ENCODE measurements at places on chromosomes 4 and X.

DNA sequence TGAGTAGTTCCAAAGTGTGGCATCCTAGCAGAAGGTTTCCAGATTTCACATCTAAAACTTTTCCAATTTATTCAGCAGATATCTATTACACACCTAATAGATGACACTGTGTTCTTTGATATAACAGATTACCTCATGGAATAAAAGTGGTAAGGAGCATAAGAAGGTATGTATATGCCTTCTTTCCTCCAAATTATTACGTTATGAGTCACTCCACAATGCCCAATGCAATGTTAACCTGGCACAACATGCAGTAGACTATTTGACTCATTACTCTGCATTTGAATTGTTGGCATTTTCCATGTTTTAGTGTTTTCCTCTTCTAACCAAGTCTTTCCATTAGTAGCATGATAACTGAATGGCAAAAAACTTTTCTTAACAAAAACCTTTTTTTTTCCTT lies 383.6 kb downstream of the ADGRL3 start:
- no peak for DNase-seq

DNA sequence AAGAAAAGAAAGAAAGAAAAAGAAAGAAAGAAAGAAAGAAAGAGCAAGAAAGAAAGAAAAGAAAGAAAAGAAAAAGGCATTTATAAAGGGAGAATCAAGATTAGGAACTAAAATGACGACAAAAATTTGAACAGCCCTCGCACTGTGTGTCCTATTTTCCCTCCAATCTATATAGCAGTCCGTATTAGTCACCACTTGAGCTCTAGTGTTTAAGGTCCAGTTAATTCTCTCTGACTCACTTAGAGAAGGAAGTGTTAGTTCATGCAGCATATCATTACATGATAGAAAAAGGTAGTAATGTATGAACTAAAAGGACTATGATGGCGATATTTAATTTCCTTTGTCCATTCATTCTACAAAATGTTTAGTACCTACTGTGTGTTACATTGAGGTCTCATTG lies 122.7 kb downstream of the CBLL2 start:
- no peak for DNase-seq

- DNase-seq = no peak
Measured at GRCh38 chrX:112835019-112835418, 5.6 kb downstream of the AMOT start.

GRCh38 chr4:173167758-173168395 lies 734 bp upstream of the GALNT7 start:
- DNase-seq = no peak

DNA sequence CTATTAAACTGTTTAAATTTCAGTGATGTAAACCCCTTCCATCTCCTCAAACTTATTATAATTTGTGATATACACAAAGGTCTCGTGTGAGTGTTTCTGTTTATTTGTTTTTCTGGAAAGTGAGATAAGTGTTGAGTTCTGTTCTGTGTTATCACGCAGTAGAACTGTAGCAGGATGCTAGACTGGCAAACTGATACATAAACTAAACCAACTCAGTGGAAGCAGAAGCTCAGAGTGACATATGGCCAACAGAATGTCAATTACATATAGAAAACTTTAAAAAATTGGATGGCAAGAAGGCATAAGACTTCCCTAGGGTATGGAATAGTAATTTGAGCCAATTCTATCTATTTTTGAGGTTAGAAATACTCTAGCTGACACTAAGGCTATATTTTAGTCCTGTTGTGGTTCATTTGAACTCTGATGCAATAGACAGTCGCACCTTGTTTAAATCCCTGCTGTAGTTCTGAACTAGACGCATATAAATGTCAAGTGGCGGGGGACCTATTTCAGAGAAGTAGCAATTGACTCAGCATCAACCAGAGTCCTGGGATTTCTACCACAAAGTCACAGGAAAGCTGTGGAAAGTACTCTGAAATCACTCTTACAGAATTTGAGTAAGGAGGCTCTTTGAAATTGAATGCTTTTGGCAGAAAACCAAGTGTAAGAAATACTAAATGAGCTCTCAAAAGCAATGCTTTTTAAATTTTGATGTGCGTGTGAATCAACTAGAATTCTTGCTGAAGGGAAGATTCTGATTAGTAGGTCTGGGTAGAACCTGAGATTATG lies 294.4 kb downstream of the INPP4B start:
- DNase-seq = no peak

DNA sequence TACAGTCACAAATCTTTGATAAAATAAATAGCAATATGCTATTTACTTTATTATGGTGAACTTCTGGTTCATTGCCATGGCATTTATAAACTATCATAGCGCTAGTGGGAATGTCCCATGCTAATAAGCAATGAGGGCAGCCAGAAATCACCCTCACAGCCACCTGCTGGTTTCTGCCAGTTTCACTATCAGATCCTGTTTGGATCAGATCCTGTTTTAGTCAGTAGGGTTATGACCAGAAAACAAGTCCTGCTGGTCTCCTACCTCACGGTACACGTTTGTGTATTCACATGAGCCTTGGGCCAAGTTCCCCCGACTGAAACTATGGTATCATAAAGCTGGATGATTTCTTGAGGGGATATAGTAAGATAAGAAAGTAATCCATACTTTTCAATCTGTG lies 17.7 kb downstream of the FOXR2 start:
- no peak for DNase-seq

GRCh38 chrX:79081895-79082512 lies 62.5 kb upstream of the GPR174 start:
- DNase-seq = no peak

GRCh38 chrX:68651110-68651509 lies 3.6 kb downstream of the STARD8 start:
- DNase-seq = no peak

DNA sequence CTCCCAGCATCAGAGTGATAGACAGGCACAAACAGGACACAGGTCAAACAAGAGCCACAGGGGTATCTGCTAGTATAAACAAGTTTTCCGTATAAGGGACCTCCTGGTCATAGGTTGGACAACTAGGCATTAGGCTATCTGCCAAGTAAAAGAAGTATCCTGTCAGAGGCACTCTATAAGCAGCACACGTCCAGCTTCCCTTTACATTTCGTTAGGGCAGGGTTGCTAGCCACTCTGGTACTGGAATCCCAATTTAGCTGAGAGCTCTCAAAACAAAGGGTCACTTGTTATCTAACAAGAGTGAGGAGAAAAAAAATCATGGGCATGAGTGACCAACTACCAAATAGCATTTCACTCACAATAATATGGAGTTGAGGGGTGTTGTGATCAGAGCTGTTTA lies 780.7 kb upstream of the DIAPH2 start:
- no peak for DNase-seq

GRCh38 chrX:133668225-133668931 lies 253.1 kb upstream of the GPC4 start:
- no peak for DNase-seq

GRCh38 chr4:122759639-122760310 lies 27.3 kb downstream of the BBS12 start:
- DNase-seq = no peak

- no peak for DNase-seq
Measured at GRCh38 chr4:113835005-113835404, 73.5 kb upstream of the CAMK2D start.

DNA sequence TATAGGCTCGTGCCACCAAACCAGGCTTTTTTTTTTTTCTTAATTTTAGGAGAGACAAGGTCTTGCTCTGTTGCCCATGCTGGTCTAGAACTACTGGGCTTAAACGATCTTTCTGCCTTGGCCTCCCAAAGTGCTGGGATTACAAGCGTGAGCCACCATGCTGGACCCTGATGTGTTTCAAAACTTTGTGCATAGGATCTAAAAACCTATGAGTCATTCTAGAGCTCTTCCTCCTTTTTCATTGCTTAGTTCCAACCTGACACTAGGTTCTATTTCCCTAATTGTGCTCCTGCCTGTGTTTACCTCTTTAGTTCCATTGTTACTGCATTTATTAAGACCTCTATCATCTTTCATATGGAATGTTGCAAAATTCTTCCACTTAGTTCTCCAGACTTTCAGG lies 57.3 kb downstream of the HPGD start:
- DNase-seq = no peak

Data from ascending aorta (tissue), 2 donors.